ENCODE measurements at places on chromosomes 7 and 10.

GRCh38 chr7:43148161-43148731 is 35.8 kb downstream of the HECW1 start:
- H3K4me1 ChIP-seq = no peaks in the 10 kb centered on the region
- DNase-seq = no peak
- no peak overlapping the region for H3K27ac ChIP-seq
- H3K27me3 ChIP-seq = no peaks in the 10 kb centered on the region
- H3K4me3 ChIP-seq = no peak overlapping the region

- no peak overlapping the region for H3K27ac ChIP-seq
- no peaks in the 10 kb centered on the region for H3K36me3 ChIP-seq
- no peak overlapping the region for H3K4me3 ChIP-seq
Observed at GRCh38 chr7:117143066-117143465, 179.8 kb downstream of the WNT2 start.

DNA sequence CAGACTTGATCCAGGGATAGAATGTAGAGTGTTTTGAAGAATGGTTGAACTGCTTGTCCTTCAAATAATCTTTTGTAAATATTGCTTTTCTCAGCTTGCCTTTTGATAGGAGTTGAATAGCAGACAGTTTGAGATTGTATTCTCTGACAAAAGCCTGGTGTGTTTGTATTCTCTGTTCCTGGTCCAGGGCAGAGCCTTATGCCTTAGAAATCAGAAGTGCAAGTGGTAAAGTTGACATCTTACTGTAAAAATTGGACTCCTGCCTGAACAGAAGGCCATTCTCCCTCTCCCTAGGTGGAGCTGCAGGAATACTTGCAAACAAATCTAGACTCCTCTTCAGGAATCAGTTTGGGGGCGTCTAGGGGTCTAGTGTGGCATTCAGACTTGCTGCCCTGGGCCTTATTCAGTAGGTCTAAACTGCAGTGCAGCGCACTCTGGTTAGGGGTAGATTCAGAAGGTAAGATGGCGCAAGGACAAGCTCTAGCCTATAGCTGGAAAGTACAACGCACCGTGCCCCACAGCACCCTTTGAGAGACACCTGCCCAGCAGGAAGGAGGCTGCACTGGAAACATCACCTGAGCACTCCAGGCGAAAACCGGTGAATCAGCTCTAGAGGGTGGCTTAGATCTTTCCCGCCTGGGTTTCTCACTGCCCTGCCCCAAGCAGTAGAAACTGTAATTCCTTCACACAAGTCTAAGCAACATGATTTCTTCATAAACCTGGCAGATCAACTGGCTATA is 608.5 kb upstream of the GALNT17 start:
- H3K27me3 ChIP-seq = no peaks in the 10 kb centered on the region
- no peaks in the 10 kb centered on the region for H3K4me1 ChIP-seq
- H3K36me3 ChIP-seq = no peaks in the 10 kb centered on the region
- no peak overlapping the region for H3K27ac ChIP-seq

DNA sequence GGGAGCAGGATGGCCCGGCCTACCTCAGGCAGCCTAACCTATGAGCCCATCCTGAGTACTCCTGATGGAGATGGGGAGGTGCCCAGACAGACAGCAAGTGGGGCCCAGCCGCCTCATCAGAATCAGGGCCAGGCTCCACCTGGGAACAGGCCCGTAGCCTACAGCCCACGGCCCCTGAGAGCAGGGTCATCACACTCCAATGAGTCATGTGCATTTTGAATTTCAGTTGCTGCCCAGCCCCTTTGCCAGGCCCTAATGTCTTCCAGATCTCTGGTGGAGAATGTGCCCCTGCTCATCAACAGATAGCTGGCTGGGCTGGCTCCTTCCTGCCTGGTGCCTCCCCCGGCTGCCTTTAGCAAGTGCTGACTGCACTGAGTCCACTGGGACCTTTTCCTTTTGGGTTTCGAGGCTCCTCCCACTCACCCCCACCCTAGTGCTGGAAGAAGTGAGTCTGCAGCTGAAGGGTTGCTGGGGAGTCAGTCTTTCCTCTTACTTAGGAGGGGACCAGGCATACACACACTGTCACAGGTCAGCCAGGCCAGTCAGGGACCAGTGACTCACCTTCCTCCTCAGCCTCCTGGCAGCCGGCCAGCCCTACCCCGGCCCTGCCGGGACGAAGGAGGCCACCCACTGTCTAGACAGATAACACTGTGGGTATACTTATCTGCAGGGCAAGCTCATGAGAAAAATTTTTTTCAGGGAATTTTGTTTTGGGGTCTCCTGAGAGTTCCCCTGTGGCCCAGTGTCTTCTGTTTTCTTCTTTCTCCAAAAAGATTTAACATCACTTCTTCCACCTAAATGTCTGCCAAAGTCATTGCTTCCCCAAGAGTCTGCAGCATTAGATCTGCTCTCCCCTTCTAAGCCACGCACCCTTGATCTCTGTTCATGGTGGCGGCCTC is 9.1 kb upstream of the ASIC3 start:
- H3K4me1 ChIP-seq = no peaks in the 10 kb centered on the region
- no peak for DNase-seq
- H3K4me3 ChIP-seq = no peak overlapping the region
- H3K36me3 ChIP-seq = no peaks in the 10 kb centered on the region

DNA sequence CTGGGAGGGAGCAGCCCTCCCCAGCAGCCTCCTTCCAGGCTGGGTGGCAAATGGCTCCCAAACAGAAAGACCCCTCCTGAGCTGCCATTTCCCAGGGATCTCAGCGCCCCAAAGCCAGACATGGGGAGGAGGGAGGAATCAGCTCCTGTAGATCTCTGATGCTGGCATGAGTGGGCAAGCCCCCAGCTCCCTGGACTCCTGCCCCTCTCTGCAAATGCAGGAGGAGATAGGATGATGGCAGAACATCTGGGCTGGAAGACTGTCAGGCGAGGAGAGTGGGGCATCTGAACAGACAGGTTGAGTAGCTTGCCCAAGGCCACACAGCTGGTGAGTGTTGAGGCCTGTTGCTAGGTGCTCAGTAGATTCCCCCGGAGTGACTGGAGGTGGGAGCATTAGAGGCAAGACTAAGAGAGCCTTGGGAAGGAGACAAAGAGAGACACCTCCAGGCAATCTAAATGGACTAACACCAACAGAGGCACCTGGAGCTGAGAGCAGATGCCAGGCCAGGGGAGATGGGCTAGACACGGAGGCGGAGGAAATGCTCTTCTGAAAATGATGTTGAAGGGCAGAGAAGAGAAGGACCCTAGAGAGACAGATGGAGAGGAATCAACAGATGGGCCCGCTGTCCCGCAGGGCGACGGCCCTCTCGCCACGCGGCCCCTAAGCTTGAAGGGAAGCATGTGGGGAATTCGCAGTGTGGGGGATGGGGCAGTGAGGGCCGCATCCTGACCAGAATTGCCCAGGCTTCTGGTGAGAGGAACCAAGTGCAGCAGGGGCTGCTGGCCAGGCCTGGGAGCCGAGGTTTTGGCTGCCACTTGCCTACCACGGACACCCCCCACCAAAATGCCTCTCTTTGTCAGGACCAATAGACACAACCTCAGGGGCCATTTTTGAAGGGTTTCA is 84.8 kb upstream of the LRRC4 start:
- peaks cover 14% of the 10 kb centered on the region for H3K27me3 ChIP-seq
- no peak for DNase-seq
- no peak overlapping the region for H3K27ac ChIP-seq
- peaks cover 9% of the 10 kb centered on the region for H3K4me1 ChIP-seq

DNA sequence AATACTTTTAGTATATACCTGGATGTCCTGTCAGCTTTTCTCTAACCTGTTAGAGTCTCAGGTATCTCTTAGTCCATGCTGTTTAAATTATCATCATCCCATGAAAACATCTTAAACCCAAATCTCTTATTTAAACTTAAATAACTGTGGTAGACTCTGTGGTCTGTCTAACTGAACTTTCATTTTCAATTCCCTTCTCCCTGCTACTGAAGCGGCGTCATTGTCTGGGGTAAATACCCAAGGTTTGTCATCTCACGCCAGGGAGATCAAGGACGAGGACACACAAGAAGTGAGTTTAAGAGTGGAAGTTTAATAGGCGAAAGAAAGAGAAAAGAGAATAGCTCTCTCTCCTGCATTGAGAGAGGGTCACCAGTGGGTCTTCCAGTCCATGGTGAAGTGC is 804.4 kb upstream of the CELF2 start:
- no peaks in the 10 kb centered on the region for H3K36me3 ChIP-seq
- no peaks in the 10 kb centered on the region for H3K27me3 ChIP-seq
- H3K4me1 ChIP-seq = no peaks in the 10 kb centered on the region

DNA sequence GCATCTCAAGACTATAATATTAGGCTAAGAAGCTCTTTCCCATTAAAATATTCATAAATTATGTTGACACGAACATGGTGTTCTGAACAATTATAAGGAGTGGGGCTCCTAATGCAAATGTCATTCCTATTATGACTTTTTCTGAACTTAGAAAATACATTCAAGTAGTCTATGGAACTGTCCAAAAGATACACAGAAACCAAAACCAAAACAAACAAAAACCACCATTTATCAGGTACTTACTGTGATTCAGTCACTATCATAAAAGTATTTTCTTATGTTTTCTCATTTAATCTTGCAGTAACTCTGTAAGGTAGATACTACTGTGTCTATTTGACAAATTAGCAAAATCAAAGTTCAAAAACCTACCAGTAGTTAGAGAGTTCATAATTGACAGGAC is 406.8 kb downstream of the GFRA1 start:
- H3K36me3 ChIP-seq = no peaks in the 10 kb centered on the region
- no peaks in the 10 kb centered on the region for H3K27me3 ChIP-seq
- H3K27ac ChIP-seq = no peak overlapping the region
- H3K4me3 ChIP-seq = no peak overlapping the region

GRCh38 chr10:111076682-111077478 is at the start of gene ADRA2A:
TSS of gene ADRA2A (plus strand) at chr10:111077029. CDS start at chr10:111077997, 968 bp downstream.
- peak; percentile 79 for DNase-seq
- H3K4me3 ChIP-seq = peak within 1 kb of the TSS; percentile 44
- peaks cover 7% of the 10 kb centered on the region for H3K4me1 ChIP-seq
- H3K27me3 ChIP-seq = peaks cover 12% of the 10 kb centered on the region
- no peaks in the 10 kb centered on the region for H3K36me3 ChIP-seq
- no peak within 1 kb of the TSS for H3K27ac ChIP-seq

GRCh38 chr7:12397671-12398070 is 6.0 kb downstream of the VWDE start:
- DNase-seq = no peak
- no peak overlapping the region for H3K27ac ChIP-seq
- no peaks in the 10 kb centered on the region for H3K4me1 ChIP-seq
- H3K27me3 ChIP-seq = no peaks in the 10 kb centered on the region
- no peak overlapping the region for H3K4me3 ChIP-seq

DNA sequence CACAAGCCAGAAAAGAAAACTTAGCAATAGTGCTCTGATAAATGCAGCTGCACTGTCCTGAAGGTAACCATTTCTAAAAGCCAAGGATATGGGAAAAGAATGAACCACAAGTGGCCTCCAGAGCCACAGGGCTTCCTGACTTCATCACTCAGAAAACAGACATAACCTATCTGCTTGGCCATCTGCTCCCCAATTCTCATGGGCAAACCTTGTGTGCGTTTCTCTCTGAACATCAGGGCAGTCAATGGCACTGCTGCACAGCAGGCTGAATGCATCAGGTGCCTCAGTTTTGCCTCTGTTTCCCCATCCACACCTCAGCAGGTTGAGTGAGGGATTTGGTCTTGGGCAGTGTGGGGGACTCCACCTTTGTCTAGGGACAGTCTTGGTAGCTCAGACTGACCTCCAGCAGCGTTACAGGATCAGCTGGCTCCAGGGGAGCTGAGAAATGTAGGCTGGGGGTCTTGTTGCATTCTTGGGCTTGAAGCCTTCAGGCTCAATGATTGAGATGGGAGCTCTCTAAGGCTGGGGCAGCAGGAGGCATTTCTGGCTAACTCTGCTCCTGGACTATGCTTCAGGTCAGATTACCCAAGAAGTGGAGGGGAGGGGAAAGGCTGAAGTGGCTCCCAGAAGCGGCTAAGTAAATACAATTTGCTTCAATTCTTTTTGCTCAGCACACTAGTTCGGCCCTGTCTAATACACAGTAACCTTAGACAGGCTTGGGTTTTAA is 23.6 kb upstream of the PDLIM1 start:
- H3K36me3 ChIP-seq = no peaks in the 10 kb centered on the region
- H3K4me3 ChIP-seq = no peak overlapping the region
- no peak overlapping the region for H3K27ac ChIP-seq

GRCh38 chr7:36945612-36946400 is 221.5 kb upstream of the AOAH start:
- no peak for DNase-seq
- no peak overlapping the region for H3K4me3 ChIP-seq
- H3K27ac ChIP-seq = no peak overlapping the region
- H3K36me3 ChIP-seq = no peaks in the 10 kb centered on the region
- H3K4me1 ChIP-seq = no peaks in the 10 kb centered on the region

- peak overlapping the region; percentile 95 for H3K4me3 ChIP-seq
- H3K27ac ChIP-seq = peak overlapping the region; percentile 86
- no peaks in the 10 kb centered on the region for H3K27me3 ChIP-seq
- H3K36me3 ChIP-seq = no peaks in the 10 kb centered on the region
- H3K4me1 ChIP-seq = peaks cover 10% of the 10 kb centered on the region
Observed at GRCh38 chr7:23467806-23468525, 2.3 kb downstream of the IGF2BP3 start.

DNA sequence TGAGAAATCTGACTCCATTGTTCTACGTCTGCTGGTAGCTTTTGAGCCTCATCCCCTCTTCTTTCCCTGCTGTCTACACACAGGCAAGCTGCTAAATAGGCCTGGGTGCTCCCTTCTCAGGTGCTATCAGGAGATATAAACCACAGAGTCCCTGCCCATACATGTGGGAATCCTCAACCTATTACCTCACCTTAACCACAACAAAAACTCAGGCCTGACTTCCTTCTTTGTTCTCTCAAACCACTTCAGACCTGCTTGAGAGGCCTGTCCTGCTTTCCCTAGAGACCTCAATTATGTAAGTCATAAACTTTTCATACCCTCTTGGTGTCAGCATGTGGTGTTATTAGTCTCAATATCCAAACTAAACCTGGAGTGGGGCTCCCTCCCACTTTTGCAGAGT is 75.0 kb upstream of the MAGI2 start:
- no peak for DNase-seq
- H3K27me3 ChIP-seq = no peaks in the 10 kb centered on the region
- H3K27ac ChIP-seq = no peak overlapping the region
- no peaks in the 10 kb centered on the region for H3K4me1 ChIP-seq
- no peak overlapping the region for H3K4me3 ChIP-seq

DNA sequence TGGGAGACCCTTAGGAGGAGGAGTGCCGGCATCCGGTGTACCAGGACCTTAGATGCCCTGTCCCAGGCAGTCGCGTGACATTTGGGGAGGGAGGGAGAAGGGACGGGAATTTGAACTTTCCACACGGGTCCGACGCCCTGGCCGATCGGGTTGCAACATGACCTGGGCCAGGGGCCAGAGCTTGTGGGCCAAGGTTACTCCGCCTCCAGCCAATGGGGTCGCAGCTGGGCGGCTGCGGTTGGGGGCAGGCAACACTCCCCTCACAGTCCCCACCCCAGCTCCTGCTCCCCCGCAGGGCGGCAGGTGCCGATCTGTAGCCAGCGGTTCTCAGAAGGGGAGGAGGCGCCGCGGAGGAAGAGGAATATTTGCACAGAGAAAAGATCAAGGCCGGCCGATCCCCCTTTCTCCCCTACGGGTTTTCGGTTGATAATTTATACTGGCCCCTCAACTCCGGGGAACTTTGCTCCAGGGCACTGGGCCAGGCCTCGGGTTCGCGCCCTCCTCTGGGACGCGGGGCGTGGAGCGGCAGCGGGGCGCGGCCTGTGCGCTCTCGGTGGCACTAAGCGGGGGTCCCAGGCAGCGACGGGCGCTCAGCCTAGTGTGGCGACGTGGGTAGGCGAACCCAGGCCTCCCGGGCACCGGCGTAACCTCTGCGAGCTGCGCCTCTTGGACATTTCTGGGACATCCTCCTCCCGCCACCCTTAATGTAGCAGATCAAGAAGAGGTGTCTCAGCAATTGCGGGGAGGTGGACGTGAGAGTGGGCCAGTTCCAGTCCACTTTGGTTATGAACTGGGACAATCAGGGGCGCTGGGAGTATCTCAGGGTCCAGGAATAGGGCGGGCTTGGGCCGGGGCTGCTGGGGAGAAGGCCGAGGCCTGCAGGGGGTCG is 1.2 kb downstream of the MLXIPL start:
- peaks cover 12% of the 10 kb centered on the region for H3K27me3 ChIP-seq
- peak; percentile 75 for DNase-seq
- H3K27ac ChIP-seq = no peak overlapping the region
- H3K36me3 ChIP-seq = no peaks in the 10 kb centered on the region

Data from H1 (cell line).